ENCODE measurements at places on chromosomes 5 and 9.
A peak's percentile ranks its signal among the peaks of the same experiment; 100 is the strongest.

- no peak for DNase-seq
Measured at GRCh38 chr9:109599711-109600110, 101.6 kb upstream of the PTPN3 start.

- DNase-seq: no peak
Measured at GRCh38 chr5:58060996-58061395, 398.9 kb downstream of the PLK2 start.

DNA sequence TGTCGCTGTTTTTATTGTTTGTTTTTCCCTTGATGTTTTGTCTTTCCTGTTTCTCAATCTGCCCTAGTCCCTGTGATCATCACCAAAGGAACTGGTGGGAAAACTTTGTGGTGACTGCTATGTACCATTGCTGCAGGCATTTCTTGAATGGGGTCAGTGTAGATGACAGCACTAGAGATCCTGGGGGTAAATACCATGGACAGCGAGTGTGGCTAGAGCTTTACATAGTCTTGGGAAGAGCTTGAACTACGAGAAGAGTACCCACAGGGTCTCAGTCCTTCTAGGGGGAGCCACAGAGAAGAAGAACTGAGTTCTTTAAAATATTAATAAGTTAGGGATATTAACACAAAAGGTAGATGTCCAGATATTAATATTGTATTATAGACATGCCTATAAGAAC, 138.8 kb downstream of the PAM start:
- no peak for DNase-seq

DNA sequence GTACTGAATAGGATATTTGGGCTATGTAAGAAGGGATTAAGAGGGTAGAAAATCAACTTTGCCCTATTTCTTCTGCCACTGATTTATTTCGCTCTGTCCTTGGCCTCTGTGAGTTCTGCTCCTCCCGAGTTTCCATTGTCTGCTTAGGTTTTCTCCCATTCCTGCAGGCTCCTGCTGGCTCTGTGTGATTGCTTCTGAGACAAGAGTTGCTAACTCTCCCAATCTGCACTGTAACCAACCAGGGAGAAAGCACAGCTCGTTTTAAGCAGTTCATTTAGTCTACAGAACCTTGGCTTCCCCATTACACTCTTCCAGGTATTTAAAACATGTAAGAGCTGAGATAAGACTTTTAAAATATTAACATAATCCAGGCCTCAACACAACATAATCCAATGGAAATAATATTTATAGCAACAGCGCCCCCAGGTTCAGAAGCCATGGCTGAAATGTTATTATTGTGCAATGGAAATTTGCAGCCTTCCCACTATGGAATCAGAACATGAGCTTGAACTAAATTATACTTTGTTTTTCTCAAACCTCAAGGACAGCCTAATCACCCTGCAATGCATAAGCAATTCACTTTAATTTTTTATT, 203.5 kb downstream of the ERCC6L2 start:
- DNase-seq: no peak

- DNase-seq: no peak
Measured at GRCh38 chr5:96881511-96882115, 5.3 kb downstream of the ERAP2 start.

DNA sequence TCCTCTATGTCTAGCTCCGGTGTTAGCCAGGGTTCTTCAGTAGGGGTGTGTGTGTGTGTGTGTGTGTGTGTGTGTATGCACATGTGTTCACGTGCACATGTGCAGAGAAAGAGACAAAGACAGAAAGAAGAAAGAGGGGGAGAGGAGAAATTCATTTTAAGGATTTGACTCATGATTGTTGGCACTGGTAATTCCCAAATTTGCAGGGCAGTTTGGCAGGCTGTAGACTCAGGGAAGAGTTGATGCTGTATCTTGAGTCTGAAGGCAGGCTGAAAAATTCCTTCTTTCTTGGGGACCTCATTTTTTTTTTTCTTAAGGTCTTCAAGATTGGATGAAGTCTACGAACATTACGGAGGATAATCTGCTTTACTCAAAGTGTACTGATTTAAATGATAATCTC, 335.7 kb downstream of the NSG2 start:
- DNase-seq: no peak

DNA sequence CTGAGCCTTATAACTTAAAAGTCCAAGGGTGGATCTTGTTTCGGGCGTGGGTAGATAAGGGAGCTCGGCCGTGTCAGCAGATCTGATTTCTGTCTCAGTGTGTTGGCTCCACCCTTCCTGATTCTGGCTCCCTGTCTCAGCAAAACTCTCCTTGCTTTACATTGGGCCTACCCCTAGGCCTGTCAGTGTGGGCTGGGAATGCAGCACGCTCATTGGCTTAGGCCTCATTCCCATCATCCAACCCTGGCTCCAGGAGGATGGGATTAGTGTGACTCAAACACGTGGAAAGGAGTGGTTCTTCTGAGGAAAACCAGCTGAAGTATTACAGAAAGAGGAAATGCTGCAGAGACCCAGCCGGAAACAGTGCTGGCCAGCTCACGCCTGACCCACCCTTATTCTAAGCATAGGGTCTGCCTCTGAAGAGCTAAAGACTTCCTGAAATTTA, 59.9 kb downstream of the ZFAND5 start:
- peak; percentile 28 for DNase-seq

DNA sequence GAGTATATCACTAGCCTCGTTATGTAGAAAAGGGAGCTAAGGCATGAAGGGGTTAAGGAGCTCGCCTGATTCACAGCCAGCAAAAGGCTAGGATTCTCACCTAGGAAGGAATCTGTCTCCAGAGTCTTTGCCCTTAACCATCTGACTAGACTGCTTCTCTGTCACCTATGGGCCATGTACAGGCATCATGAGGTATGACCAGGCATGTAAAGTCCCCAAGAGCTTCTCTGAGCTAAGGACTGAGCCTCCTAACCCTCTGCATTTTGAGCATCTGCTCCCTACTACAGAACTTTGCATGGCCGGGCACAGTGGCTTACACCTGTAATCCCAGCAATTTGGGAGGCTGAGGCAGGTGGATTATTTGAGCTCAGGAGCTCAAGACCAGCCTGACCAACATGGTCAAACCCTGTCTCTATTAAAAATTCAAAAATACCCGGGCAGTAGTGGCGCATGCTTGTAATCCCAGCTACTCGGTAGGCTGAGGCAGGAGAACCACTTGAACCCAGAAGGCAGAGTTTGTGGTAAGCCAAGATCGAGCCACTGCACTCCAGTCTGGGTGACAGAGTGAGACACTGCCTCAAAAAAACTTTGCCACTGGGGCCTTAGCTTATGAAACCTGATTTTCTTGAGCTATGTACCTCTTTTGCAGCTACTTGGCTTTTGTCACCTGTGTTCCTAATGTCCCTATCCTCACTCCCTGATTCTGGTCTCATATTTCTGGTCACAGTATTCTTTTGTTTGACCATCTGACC, 33.2 kb upstream of the IL7R start:
- DNase-seq: no peak

- no peak for DNase-seq
Measured at GRCh38 chr9:69857131-69857530, 36.5 kb downstream of the CFAP95 start.

- no peak for DNase-seq
Measured at GRCh38 chr5:180785121-180785781, 17.4 kb downstream of the MGAT1 start.

DNA sequence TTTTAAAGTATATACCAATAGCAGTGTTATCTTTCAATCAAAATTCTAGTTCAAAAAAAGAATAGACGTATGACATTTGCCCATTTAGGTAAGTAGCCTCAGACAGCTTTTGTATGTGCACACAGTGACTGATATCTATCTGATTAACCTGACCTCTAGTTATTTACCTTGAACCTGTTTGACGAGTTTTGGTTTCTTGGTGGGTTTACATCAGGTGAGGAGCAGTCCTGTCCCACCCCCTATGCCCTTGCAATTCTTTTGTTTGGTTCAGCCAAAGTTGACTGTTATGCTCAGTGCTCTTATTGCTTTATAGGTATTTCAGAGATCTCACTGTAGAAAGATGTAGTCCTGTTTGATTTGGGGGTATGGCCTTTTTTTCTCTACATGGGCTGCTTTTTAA, 147.2 kb downstream of the ISOC1 start:
- no peak for DNase-seq

- peak; percentile 31 for DNase-seq
Measured at GRCh38 chr9:93682155-93682968, 106.0 kb downstream of the PHF2 start.

GRCh38 chr5:149012350-149012749, 50.5 kb downstream of the SH3TC2 start:
- no peak for DNase-seq

DNA sequence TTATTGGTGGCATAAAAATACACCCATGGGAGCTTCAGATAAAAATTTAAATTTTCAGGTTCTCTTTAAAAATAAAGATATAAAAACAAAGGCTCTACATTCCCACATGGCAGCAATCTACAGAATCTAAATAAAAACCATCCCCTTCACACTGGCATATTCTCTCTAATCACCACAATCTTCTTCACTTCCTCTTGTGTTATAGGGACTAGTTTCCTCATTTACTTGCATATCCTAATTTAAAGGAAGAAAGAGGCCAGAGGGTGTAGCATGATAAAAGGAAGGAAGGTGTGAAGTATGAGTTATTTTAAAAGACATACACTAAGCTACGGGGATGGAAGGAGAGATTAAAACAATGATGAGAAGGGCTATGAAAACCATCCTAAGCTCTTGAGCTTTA, 390.5 kb downstream of the ZNF608 start:
- no peak for DNase-seq

DNA sequence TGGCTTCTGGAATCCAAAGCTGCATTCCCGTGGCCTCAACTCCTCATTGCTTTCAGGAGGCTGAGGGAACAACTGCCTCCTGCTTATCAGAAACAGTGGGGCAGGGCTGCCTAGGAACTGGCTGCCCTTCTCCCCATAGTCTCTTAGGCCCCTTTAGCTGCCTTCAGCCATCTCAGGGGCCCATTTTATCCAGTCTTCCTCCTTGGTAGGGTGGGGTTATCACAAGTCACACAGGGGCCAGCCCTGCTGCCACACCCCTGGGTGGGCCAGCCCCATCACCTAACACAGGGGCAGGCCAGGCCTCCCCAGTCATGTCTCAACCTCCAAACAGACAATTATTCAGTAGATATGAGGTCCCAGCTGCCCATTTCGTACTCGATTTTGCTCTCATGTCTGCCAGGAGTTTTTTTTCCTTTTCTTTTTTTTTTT, 3.9 kb downstream of the ALAD start:
- DNase-seq: no peak

- DNase-seq: no peak
Measured at GRCh38 chr9:117017414-117017985, 330.4 kb downstream of the TRIM32 start.

- DNase-seq: no peak
Measured at GRCh38 chr5:140399979-140400729, 1.5 kb upstream of the ANKHD1 start.

DNA sequence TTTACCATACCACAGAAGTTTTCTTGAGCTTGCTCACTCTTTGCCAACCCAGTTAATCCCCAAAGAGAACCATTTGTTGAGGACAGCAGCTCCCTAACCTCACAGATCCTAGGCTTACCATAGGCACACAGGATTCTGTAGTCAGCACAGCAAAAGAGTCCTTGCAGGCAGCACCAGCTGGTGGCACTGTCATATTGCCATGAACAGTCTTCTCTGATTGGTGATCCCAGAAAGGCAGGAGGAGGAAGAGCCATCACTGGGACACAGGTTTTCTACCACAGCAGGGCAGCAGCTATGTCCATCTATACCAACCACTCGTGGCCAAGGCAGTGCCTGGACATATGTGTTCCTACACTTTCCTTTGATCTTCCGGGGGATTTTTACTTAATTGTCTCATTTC, 297.1 kb upstream of the CD180 start:
- no peak for DNase-seq

- no peak for DNase-seq
Measured at GRCh38 chr9:26012797-26013196, 334.6 kb upstream of the TUSC1 start.

GRCh38 chr5:170761708-170762066, 21.8 kb upstream of the GABRP start:
- no peak for DNase-seq

GRCh38 chr9:83239747-83240146, 176.8 kb upstream of the RASEF start:
- no peak for DNase-seq

DNA sequence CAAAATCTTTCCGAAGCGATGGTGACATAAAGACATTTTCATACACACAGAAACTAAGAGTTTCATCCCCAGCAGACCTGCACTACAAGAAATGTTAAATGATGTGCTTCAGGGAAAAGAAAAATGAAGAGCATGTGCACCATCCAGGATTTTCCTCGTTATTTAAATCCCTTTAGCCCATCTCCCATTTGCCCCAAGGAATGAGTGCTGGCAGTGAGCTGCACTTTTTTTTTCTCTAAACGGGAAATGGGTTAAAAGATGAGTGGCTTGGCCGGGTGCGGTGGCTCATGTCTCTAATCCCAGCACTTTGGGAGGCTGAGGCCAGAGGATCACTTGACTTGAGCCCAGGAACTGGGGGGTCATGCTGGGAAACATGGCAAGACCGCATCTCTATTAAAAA, 6.8 kb upstream of the LRRC14B start:
- DNase-seq: no peak

GRCh38 chr5:33260098-33260497, 180.7 kb upstream of the TARS1 start:
- DNase-seq: no peak

GRCh38 chr9:6197330-6197729, 18.3 kb upstream of the IL33 start:
- DNase-seq: no peak

- peak; percentile 63 for DNase-seq
Measured at GRCh38 chr5:176535101-176535663, 2.0 kb downstream of the RNF44 start.

DNA sequence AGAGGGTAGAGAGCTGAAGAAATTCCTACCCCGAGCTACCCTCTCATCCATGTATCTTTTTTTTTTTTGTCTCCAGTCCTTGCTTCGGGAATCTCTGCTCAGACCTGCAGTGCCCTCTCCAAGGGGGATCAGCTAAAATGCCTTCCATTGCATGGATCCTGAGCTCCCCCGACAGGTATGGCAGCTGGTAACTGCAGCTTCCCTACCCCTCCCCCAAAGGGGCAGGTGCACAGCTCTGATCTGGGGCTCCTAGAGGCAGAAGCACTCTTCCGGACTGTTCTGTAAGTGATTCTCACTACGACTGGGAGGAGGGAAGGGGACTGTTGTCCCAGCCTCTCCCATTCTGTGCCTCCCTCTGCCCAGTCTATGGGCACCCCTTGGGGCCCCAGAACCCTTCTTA, 169.6 kb downstream of the MELK start:
- no peak for DNase-seq

DNA sequence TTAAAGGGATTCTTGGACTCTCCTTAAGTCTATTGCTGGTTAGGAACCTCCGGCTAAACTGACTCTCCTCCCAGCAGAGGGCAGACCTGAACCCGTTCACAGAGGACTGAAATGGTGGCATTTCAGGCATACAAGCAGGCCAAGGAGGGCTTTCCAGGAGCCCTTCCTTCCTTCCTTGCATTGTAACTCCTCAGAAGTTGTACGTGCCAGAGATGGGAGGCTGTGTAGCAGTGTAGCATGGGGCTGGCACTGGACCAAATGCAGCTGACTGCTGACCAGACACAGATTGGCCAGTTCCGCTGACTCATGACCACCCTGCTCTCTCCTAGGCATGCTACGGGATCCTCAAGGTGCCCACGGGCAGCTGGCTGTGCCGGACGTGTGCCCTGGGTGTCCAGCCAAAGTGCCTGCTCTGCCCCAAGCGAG, 36.4 kb downstream of the JADE2 start:
- DNase-seq: no peak

- DNase-seq: no peak
Measured at GRCh38 chr5:79787448-79787847, 97.8 kb downstream of the CMYA5 start.
